Putamen (tissue), 1 donor: ENCODE measurements at places on chromosomes 5 and 9.

DNA sequence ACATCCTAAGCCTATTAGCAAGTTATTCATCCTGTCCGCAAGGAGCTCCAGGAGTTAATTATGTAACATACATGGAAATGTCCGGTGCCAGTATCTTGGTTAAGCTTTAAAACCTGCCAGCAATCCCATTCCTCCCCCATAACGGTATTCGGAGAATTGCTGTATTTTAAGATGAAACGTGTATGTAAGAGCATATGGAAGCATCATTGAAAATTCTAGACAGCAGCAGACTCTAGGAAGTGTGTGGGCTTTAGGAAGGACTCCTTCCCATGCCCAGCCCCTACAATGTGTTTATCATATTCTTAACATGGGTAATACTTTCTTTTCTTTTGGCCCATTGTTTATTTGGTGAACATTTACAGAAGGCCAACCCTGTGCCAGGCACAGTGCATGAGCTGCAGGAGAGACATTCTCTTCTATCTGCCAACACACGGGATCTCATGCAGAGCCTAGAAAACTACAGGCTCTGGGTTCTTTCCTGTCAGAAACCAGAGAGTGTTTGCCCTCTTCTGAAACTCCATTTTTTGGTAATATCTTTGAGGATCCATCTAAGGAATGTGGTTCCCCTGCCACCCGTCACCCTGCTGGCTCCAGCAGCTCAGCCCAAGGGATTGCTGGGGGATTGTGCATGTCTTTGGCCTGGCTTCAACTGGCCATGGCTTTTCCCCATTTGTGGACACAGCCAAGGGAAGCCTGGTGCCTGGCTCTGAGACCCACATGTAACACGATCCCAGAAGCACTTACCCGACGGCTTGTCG lies 15.1 kb downstream of the ANGPTL2 start:
- DNase-seq: no peak

GRCh38 chr5:9661316-9662015 lies 31.3 kb upstream of the TAS2R1 start:
- no peak for DNase-seq

DNA sequence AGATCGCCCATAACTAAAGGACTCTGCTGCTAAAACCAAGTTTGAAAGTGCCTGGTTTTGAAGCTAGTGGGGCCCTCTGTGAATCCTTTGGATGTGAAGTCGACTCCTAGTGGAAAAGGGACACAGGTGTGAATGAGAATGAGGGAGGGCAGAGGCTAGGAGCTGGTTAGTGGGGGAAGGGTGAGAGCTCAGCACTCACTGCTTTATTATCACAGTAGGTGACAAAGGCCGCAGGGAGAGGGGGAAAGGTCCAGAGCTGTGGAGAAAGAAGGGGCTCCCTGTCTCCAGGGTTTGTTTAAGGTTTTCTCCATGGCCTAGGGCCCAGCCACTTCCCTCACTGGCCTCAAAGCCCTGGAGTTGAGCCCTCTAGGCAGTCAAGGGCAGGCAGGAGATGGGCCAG lies 3.5 kb downstream of the HDHD3 start:
- no peak for DNase-seq

DNA sequence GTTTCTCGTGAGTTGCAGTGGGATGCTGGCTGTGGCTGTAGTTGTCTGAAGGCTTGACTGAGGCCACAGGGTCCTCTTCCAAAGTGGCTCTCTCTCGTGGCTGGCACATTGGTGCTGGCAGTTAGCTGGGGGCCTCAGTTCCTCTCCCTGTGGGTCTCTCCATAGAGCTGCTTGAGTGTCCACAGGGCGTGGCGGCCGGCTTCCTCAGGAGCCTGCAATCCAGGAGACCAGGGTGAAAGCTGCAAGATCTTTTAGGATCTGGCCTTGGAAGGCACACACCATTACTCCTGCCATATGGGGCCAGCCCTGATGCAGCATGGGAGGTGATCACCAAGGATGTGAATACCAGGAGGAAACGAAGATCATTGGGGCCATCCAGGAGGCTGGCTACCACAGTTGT lies 41.1 kb downstream of the ANKRD33B start:
- no peak for DNase-seq

DNA sequence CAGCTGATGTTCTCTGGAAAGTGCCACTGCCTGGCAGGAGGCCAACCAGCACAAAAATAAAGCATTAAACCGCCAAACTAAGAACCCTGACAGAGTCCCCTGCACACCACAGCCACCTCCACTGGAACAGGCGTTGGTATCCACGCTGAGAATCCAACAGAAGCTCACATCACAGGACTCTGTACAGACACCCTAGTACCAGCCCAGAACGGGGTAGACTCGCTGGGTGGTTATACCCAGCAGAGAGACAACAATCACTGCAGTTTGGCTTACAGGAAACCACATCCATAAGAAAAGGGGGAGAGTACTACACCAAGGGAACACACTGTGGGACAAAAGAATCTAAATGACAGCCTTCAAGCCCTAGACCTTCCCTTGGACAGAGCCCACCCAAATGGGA lies 15.0 kb upstream of the POU5F2 start:
- DNase-seq: no peak

DNA sequence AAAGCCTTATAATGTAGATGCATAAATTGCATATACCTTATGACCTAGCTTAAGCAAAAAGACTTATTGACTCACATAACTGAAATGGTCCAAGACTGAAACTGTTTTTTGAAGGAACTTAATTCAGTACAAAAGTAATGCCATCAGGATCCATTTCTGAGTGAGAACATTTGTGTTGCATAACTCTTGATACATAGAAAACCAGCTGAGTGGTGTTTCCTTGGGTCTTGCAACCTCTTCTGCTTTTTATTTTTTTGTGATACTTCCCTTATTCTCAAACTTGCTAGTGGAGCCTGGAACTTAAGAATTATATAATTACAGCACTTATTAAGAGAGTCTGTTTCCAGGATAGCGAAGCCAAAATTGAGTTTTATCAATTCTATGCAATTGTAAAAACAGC lies 272.0 kb downstream of the MAN2A1 start:
- peak; percentile 16 for DNase-seq

GRCh38 chr9:77876091-77876490 lies 155.5 kb downstream of the GNAQ start:
- DNase-seq: no peak

GRCh38 chr5:128317481-128317880 lies 220.6 kb downstream of the FBN2 start:
- no peak for DNase-seq

DNA sequence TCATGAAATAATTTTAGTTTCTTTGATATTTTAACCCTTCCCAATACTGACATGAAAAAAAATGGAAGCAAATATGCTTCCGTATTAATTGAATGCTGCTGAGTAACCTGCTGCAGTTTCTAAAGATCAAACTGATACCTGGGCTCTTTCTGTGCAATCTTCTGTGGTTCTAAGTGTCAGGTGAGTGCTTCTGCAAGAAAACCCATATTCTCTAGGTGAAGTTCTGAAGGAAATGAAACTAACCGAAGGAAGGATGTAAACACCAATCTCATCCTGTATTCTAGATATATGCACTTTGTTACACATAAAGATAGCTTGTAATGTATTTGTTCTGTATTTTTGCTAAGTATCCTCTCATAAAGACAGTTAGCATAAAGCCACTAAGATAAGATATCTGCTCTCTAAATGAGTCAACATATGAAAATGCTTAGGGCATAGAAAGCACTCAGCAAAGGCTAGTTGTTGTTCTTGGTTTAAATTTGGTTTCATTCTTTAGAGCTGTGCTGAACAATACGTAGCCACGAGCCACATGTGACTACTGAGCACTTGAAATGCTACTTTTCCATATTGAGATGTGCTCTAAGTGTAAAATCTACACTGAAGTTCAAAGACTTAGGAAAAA lies 52.0 kb downstream of the ITGA2 start:
- no peak for DNase-seq

DNA sequence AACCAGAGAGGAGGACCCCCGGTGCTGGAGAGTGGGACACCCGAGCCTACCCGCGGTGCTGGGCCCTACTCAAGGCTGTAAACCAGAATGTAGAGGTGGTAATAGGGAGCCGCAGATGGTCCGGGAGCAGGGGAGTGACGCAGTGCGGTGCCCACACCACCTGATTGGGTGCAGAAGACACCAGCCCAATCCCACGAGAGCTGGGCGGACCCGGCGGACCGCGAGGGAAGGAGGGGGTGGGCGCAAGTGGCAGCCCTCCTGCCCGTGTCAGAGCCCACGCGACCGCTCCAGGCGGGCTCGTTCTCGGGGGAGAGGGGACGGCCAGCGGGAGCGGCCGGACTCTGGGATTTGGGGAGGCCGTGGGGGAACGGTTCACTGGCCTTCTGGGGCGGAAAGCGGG lies 71.2 kb downstream of the C9orf50 start:
- no peak for DNase-seq

DNA sequence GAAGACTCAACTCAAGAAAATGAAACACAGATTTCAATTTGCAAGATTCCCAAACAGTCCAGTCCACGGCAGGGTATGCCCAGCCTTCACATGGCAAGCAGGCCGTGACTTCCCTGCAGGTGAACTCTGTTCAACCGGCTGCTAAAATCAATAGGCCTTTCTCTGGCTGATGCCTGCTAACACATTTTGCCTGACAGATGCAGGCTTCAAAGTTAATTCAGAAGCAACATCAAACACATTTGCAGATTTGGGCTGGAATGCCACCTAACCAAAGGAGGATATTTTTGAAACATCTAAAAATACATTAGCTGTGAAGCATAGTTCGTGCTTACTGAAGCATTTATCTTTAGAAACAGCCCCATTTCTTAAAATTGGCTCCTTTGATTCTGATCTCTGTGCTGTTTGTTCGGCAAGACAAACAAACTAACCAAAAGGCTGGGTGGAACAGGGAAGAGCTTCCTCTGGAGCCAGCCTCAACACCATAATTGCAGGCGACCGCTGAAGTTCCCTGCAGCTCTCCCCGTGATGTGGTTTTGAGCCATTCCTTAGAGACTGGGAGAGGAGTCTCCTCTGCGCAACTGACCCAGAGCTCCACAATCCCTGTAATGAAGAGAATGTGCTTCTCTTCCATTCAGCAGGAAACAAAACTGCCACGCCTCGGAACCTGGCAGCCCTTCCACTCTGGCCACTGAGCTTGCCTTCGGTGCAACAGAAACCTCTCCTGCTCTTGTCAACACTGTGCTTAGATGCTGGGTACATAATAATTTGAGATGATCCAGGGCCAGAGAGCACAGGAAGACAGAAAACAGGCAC lies 126.5 kb downstream of the MYO10 start:
- DNase-seq: no peak
